ENCODE measurements at places on chromosomes 16 and 17.

DNA sequence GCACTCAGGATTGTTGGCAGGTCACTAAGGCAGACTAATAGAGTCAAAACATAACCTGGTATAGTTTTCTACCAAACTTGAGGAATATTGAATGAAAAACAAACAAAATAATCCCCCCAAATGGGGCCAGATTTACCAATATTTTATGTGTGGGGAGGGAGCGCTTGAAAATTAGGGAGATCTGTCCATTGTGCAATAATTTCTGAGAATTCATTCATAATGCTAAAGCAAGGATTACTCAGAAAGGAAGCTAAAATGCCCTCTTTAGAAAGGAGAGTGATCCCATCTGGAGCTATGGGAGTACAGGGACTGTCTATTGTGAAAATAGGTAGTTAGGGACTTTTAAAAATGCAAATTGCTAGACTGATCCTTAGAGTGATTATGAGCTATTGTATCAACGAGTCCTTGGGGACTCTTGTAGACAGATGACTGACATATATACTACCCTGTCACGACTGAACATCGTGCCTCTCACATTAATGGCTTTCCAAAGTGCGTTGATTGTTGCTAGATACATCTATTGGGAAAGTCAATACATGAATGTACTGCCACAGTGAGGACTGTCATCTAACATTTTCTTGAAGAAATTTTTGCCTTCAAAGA, 193.6 kb downstream of the AATF start:
- DNase-seq: no peak

GRCh38 chr17:27575096-27575911, 55.7 kb upstream of the LGALS9 start:
- DNase-seq: no peak

- DNase-seq: no peak
Measured at GRCh38 chr16:25691519-25692091, at the start of gene HS3ST4. Gene HS3ST4 (plus strand): TSS chr16:25691959.

DNA sequence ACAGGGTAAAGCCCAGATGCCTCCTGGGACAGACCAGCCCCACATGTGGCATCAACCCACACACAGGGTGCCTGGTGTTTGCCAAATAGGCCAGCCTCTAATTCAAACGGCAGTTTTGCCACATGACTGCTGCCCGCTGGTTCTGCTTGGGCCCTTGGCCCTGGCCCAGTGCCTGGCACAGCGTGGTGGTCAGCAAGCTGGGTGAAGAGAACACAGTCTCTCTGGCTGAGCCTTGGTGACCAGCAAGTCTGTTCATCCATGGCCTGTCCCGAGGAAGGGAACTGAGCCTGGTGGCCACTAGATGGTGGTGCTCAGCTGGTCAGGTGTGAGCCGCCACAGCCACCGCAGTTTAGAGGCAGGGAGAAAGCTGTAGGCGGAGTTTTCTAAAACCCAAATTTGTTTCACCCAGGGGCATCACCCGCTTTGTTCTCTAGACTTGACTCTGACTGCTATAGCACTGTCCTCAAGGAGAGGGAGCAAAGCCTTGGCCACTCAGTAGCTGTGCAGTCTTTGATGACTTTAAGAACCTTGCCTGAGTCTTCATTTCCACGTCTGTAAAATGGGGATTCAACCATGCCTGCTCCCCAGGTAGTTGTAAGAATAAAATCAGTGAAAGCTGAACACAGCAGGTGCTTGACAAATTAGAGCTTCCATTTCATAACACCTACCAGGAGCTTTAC, 4.7 kb upstream of the GFAP start:
- peak; percentile 28 for DNase-seq

DNA sequence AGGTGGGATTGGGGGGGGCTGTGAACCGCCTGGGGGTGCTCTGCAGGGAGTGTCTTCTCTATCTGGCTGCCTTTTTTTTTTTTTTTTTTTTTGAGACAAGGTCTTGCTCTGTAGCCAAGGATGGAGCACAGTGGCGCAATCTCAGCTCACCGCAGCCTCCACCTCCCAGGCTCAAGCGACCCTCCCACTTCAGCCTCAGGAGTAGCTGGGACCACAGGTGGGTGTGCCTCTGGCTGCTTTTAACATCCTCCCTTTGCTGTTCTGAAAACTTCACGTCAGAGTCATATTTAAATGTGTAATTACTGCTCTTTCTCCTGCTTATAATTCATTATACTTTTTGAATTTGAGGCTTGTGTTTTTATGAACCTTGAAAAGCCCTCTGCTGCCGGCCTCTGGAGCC, 78.4 kb downstream of the ZNF778 start:
- no peak for DNase-seq

DNA sequence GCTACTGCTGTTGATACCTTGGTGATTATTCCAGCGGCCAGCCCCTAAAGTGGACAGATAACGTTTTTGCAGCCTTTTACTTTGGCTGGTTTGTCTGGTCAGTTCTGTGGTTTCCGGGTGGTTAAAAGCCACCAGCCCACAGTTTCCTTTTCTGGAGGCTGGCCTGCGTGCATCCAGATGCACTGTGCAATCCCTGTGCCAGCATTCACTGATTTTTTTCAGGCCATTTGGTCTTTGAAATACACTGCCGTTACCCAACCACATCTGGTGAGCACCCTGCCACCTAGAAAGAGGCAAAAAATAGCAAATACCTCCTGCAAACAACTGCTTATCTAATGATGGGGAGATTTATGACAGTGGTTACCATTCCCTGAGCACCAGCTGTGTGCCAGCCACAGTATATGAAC, 797 bp downstream of the NUDT7 start:
- no peak for DNase-seq

DNA sequence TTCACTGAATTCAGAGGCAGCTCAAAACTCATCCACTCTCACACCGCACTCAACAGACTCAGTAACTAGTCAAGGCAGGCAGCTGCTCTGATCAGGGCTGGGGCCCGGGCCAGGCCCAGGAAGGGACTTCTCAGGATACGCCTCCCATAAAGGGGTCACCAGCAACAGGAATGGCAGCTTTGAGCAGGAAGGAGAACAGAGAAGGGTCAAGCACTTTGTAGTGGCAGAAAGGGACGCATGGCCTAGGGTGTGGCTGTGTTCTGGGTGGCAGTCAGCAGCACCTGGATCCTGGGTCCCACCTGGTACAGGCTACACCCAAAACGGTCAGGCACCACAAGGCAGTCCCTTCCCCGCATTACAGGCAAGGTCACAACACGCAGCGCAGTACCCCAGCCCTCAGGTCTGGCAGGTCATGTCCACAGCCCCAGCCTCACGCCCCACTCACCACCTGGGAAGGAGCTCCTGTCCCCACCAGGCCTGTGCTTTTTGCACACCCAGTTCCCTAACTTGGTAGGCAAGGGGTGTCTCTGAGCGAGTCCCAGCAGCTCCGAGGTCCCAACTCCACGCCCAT, 99.7 kb downstream of the ZNF778 start:
- DNase-seq: no peak

Data from stimulated activated CD8-positive, alpha-beta memory T cell treated with anti-CD3 and anti-CD28 coated beads, Interleukin-4, amount 100 ng/mL, for 1 hour (primary cell).